ENCODE measurements at places on chromosomes 4 and X. TPM values are rescaled to one million over a fixed set of nuclear protein-coding genes. Genes with fewer than 3 reads are reported as not detected.
A peak's percentile ranks its signal among the peaks of the same experiment; 100 is the strongest.

Gene CTAG1B
- total RNA-seq: not detected

Gene ZNF674
- total RNA-seq: 1.6 TPM

Gene HMGB2
- total RNA-seq: 101 TPM

Gene TMPRSS11D
- not detected for total RNA-seq

Gene GRIA3
- total RNA-seq: not detected

Gene TCEAL6
- total RNA-seq: not detected

Gene OTUD6A
- total RNA-seq: not detected

Gene TMSB15A
- total RNA-seq: not detected

DNA sequence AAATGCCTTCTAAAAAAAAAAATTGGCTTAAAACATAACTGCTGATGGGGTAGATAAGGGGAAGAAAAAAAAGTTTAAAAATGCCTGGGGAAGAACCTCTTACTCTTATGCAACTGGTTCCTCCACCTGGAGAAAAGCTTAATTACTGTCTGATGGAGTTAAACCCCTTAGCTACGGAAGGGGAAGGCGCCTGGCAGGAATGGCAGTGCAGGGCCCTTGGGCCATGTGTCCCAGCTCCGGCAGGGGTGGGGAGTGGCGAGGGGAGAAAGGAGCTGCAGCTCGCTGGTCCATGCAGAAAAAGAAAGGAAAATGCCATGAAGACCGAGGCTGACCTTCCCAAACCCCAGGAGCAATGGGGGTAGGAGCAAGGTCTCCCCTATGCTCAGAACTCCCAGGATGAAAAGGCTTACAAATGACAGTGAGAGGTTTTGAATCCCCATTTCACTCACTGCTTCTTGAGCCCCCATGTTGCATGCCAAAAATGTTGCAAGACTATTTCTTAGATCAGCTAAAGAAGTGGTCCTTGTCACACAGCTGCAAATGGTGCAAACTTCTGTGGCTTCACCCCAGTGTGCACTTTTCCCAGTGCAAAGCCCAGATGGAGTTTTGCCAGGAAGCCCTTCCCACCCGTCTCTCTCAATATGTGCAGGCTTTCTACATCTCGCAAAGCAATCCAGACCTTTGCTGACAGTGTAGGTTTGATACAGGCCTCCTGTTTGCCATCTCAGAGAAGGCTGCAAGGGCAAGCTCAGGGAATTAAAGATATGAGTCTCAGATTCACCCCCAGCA is 204.8 kb upstream of the CT83 start:
- no peaks in the 10 kb centered on the region for H3K4me1 ChIP-seq
- no peaks in the 10 kb centered on the region for H3K27me3 ChIP-seq
- no peaks in the 10 kb centered on the region for H3K36me3 ChIP-seq

- no peaks in the 10 kb centered on the region for H3K36me3 ChIP-seq
- no peak overlapping the region for H3K27ac ChIP-seq
- H3K4me1 ChIP-seq: no peaks in the 10 kb centered on the region
- H3K27me3 ChIP-seq: no peaks in the 10 kb centered on the region
- H3K4me3 ChIP-seq: no peak overlapping the region
These were observed 63.5 kb upstream of the EMCN start for GRCh38 chr4:100581337-100581736.

GRCh38 chr4:106364282-106364681 is 4.3 kb downstream of the GIMD1 start:
- no peak for DNase-seq
- no peaks in the 10 kb centered on the region for H3K36me3 ChIP-seq
- no peaks in the 10 kb centered on the region for H3K27me3 ChIP-seq
- H3K4me3 ChIP-seq: no peak overlapping the region
- no peak overlapping the region for H3K27ac ChIP-seq

DNA sequence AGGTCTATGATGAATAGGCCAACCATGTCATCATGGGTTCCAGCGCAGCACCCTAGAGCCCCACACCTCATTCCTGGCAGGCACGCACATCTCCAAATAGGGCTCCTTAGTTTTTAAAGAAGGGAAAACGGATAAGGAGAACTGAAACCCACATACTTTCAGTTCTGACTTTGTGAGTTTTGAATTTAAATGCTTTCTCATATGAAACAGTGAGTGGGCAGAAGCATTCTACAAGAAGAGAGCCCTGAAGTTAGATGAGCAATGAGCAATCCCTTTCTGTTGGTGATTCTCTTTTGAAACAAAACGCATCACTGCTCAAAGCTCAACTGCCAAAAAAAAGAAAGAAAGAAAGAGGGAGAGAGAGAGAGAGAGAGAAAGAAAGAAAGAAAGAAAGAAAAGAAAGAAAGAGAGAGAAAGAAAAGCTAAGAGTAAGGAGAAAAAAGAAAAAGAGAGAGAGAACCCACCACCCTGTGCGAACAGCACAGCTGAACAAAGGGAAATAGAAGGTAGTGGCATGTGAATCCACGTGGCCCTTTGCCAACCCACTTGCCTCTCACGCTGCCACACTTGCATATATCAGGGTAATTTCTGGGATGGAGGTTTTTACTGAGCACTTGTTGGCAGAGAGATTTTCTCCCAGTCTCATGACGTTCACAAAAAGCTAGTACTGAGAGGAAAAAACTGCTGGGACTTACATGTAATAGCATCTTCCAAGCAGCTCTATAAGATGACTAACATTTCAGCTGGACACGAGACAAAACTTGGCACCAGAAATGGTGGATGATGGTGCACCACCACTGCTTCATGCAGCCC is 31.0 kb downstream of the TMSB4X start:
- peak overlapping the region; percentile 17 for H3K4me3 ChIP-seq
- H3K27ac ChIP-seq: peak overlapping the region; percentile 72

DNA sequence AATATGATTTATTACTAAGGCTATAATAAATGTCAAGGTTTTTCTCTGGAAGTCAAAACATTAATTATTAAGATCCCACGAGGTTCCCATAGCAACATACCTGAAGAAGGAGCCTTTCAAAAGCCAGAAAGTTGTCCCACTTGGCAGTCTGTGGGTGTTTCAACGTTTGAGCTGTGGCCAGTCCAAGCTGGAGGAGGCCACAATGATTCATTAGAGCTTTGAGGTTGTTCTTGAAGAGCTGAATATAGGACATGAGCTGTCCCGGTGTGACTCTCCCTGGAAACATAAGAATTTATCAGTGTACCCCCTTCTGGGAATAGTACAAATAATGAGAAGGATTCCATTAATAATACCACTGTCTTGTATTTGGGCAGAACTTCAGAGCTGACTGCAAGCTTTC is 92.1 kb downstream of the SCFD2 start:
- no peaks in the 10 kb centered on the region for H3K36me3 ChIP-seq
- no peak overlapping the region for H3K27ac ChIP-seq
- no peak for DNase-seq
- H3K4me1 ChIP-seq: no peaks in the 10 kb centered on the region

- H3K27ac ChIP-seq: no peak overlapping the region
- no peaks in the 10 kb centered on the region for H3K4me1 ChIP-seq
- DNase-seq: no peak
- no peak overlapping the region for H3K4me3 ChIP-seq
These were observed 190.7 kb downstream of the ZNF674 start for GRCh38 chrX:46354481-46354880.

GRCh38 chr4:103915224-103915869 is 195.6 kb upstream of the TACR3 start:
- no peaks in the 10 kb centered on the region for H3K27me3 ChIP-seq
- no peaks in the 10 kb centered on the region for H3K36me3 ChIP-seq
- no peaks in the 10 kb centered on the region for H3K4me1 ChIP-seq
- H3K4me3 ChIP-seq: no peak overlapping the region
- no peak for DNase-seq

DNA sequence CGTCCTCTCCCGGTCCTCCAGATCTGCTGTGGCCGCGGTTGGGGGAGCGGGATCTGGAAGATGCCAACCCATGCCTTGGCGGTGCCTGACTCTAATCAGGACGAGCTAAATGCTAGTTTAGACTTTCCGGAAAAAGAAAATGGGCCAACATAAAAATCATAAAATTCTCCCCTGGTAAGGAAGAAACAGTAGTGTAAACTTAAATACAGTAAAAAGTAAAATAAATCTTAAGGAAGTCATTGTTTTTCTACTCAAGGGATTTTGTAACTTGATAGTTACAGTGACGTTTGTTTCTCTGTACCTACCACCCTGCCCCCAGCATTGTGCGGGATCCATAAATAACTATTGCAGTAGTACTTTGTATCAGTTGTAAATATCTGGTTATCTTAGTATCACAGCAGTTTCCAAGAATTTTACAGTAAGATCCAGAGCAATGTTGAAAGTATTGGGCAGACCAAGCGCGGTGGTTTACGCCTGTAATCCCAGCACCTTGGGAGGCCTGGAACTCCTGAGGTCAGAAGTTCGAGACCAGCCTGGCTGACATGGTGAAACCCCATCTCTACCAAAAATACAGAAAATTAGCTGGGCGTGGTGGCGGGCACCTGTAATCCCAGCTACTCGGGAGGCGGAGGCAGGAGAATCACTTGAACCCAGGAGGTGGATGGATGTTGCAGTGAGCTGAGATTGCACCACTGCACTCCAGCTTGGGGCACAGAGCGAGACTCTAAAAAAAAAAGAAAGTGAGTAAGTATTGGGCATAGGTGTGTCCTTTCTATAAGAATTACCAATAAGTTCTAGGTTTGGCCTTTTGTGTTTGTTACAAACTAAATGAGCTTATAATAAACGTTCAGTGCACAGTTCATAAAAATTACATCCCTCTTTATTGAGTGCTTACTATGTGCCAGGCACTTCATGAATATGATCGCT is 1.0 kb upstream of the PLA2G12A start:
- H3K27me3 ChIP-seq: no peaks in the 10 kb centered on the region
- H3K36me3 ChIP-seq: no peaks in the 10 kb centered on the region
- DNase-seq: no peak
- peaks cover 23% of the 10 kb centered on the region for H3K4me1 ChIP-seq
- H3K27ac ChIP-seq: no peak overlapping the region

GRCh38 chrX:119734897-119735339 is 23.5 kb upstream of the SOWAHD start:
- no peaks in the 10 kb centered on the region for H3K36me3 ChIP-seq
- H3K27ac ChIP-seq: no peak overlapping the region

- H3K27ac ChIP-seq: no peak overlapping the region
- no peak overlapping the region for H3K4me3 ChIP-seq
These were observed 19.9 kb downstream of the SEPTIN11 start for GRCh38 chr4:76969495-76969894.

DNA sequence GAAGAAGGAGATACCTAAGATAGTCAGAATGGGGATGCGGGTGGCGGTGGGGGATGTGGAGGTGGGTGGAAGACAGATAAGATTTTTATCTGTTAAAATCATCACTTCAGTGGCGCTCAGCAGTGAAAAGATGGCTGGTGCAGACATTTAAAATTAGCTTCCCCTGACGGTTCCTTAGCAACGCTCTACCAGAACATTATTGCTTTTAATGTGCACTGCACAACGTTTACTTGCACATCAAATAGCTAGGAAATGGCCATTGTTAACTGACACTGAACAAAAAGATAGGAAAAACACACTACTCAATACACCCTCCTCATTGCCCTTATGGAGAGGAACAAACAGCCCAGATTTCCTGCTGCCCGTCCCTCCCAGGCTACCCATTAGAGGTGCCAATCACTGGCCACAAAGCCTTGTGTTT is 61.0 kb upstream of the FTHL17 start:
- no peaks in the 10 kb centered on the region for H3K36me3 ChIP-seq
- no peak for DNase-seq
- H3K4me1 ChIP-seq: peaks cover 2% of the 10 kb centered on the region
- no peak overlapping the region for H3K4me3 ChIP-seq
- no peak overlapping the region for H3K27ac ChIP-seq

DNA sequence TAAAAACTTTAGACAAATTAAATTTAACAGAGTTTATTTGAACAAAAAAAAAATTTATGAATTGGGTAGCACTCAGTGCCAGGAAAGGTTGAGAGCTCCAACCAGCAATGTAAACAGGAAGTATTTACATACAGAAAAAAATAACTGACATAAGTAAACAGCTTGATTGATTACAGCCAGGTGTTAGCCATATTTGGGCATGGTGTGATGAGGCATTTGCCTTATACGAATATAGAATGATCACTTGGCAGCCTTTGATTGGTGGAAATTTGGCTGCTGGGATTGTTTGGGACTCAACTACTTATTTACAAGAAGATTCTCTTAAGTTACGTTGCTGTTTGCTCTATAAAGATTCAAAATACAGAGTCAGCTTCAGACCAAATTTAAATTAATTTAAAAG is 172.0 kb downstream of the ADAM29 start:
- H3K27me3 ChIP-seq: no peaks in the 10 kb centered on the region
- H3K36me3 ChIP-seq: no peaks in the 10 kb centered on the region
- no peak overlapping the region for H3K27ac ChIP-seq

GRCh38 chrX:119406776-119407175 is 7.6 kb downstream of the SLC25A43 start:
- no peaks in the 10 kb centered on the region for H3K36me3 ChIP-seq
- no peaks in the 10 kb centered on the region for H3K27me3 ChIP-seq
- DNase-seq: no peak
- H3K4me3 ChIP-seq: no peak overlapping the region
- H3K27ac ChIP-seq: no peak overlapping the region

GRCh38 chr4:16608123-16608522 is 290.3 kb downstream of the LDB2 start:
- DNase-seq: no peak
- H3K27me3 ChIP-seq: no peaks in the 10 kb centered on the region
- H3K36me3 ChIP-seq: no peaks in the 10 kb centered on the region
- H3K4me3 ChIP-seq: no peak overlapping the region
- H3K27ac ChIP-seq: no peak overlapping the region
- H3K4me1 ChIP-seq: no peaks in the 10 kb centered on the region

DNA sequence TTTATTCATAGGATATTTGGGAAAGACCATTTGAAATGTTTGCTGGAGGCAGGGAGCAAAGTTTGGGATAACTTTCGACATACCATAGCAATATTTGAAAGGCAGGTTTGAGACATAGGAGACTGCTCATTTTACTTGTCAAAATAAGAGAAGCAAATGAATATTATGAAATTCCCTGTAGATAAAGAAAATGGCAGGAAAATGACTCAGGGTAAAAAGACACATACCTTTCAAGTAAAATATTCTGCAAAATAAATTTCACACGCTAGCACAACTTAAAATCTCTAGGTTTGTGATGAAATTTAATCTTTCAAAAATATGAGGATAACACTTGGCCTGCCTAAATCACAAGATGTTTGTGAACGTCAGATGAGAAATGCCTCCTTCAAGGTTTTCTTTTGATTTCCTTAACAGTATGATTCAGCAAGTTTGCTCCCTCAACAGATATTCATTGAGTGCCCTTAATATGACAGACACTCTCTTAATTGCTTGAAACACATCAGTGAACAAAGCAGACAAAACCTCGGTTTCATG is 6.6 kb downstream of the TMEM156 start:
- H3K27me3 ChIP-seq: no peaks in the 10 kb centered on the region
- peaks cover 24% of the 10 kb centered on the region for H3K4me1 ChIP-seq
- H3K36me3 ChIP-seq: peaks cover 61% of the 10 kb centered on the region
- DNase-seq: no peak

Measured in Karpas-422 (cell line).